NCI-H748 treated with DMSO at 0.1 percent for 48 hours (cell line): ENCODE measurements at places on chromosomes 7 and 10.

DNA sequence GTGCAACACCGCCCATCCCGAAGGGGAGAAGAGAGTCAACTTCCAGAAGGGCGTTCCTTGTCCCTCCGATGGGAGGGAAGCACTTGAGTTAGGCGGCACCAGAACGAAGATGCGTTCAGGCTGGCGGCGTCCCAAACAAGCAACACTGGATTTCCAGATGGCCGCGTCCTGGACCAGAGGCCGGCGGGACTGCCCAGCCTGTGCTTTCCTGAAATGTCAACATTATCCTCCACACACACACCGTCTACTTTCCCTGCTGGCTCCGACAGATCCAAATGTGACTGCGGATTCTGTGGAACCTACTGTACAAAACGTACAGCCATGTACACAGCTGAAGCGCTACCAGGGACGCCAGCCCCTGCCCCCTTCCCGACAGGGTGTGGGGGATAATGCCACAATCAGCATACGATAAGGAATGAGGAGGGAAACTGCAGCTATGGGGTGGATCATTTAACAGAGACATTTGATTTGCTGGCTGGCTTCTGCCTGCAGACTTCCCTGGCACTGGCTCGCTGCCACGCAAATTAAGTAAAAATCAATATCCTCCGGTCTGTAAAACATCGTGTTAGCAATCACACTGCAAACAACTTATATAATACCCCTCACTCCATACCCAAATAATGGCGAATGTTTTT lies 82.1 kb downstream of the ZRANB1 start:
- DNase-seq: peak; percentile 85

- no peak for DNase-seq
These were observed 1.5 kb upstream of the C10orf95 start for GRCh38 chr10:102452672-102453340.

DNA sequence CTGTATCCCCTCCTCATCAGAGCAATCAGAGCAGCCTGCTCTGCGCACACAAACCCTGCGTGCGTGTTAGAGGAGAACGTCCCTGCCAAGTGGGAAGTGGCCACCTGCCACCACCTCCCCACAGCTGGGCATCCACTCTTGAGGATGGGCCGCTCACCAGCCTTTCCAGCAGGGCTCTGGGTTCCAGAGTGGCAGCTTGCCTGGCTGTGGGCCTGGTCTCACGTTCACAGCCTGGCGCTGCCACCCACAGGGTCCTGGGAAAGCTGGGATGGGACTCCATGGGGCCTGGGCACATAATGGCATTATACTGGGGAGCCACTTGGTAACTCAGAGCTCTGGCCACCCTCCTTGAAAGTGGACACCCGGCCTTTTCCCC lies 151.1 kb upstream of the PPP2R2D start:
- no peak for DNase-seq

DNA sequence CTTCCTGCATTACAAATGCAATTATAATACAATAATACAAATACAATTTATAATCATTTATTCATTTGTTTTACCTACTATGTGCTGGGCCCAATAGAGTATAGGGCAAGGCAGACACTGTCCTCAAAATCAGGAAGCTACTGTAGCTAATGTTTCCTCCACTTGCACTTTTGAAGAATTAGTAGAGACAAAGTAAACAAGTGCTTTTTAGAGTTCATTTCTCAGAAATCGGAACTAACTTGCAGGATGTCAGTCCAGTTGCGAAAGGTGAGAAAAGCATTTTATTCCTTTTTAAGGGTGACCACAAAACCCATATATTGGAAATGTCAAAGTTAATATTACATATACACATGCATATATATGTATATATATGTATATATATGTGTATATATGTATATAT lies 14.2 kb downstream of the ADRB1 start:
- no peak for DNase-seq

DNA sequence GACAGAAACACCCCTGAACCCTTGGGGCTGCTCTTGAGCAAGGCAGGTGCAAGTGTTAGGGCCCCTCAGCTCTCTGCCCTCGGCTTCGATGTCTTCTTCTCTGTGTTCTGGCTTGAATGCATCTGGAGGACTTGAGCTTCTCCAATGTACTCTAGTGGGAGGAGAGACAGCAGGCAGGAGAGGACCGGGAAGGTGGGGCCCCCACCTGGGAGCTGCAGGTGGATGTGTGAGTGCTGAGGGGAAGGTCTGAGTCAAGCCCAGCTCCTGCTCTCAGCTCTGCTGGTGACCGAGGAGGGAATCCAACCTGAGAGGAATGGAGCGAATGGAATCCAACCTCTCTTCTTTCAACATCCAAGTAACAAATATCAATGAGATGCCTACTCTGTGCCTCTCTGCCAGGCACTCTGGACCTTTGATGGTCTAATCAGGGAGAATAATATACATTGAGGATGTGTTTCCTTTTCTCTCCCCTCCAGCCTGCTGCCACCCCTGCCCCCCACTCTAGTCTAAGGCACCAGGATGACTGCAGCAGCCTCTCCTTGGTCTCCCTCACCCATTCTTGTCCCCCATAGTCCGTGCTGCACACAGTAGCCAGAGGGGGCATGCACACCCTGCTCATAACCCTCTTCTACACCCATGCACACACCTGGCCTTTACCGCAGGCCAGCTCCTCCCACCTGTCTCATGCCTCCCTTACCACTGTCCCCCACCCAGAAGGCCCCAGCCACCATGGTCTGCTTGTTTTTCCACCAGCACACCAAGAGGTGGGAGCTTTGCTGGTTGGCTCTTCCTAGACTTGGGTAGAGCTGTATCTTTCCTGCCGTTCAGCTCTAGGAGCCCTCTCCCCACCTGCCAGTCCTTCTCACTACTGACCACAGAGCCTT lies 13.6 kb downstream of the TBATA start:
- no peak for DNase-seq

DNA sequence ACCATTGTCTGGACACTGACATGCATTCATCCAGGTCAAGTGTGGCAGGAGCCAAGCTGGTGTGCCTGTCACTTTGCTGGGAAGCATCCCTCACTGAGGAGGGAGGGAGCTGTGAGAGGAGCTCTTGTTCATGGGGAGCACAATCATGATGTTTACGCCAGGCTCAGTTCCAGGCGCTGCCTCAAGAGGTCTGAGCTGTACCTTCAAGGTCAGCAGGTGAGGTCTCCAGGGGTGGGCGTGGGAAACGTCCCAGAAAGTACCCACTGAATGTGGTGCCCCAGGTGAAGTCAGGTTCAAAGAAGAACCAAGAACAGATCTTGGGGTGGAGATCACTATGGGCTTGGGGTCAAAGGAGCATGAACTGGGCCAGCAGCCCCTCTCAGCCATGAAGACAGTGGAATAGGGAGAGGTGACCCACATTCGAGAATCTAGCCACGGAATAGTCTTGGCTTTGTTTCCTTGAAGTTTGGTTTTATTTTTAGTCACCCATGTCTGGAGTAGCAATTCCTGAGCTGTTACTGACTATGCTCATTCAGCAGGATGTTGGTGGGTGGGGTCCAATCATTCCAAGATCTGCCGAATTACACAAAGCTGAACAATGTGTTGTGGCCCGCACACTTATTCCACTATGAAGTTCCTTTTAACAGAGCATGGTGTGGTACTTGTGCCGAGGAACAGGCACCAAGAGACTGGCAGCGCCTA lies 29.3 kb downstream of the NPS start:
- no peak for DNase-seq

GRCh38 chr7:135232720-135233119 lies 918 bp upstream of the STRA8 start:
- no peak for DNase-seq

GRCh38 chr10:117074621-117075020 lies 63.4 kb downstream of the VAX1 start:
- DNase-seq: peak; percentile 28

- no peak for DNase-seq
These were observed 4.5 kb upstream of the NKX6-2 start for GRCh38 chr10:132790470-132790869.

GRCh38 chr10:80681142-80681541 lies 143.4 kb downstream of the SH2D4B start:
- DNase-seq: no peak

- no peak for DNase-seq
These were observed 7.8 kb downstream of the PTF1A start for GRCh38 chr10:23199768-23200511.

- DNase-seq: no peak
These were observed 334.1 kb upstream of the C7orf33 start for GRCh38 chr7:148256433-148256832.

DNA sequence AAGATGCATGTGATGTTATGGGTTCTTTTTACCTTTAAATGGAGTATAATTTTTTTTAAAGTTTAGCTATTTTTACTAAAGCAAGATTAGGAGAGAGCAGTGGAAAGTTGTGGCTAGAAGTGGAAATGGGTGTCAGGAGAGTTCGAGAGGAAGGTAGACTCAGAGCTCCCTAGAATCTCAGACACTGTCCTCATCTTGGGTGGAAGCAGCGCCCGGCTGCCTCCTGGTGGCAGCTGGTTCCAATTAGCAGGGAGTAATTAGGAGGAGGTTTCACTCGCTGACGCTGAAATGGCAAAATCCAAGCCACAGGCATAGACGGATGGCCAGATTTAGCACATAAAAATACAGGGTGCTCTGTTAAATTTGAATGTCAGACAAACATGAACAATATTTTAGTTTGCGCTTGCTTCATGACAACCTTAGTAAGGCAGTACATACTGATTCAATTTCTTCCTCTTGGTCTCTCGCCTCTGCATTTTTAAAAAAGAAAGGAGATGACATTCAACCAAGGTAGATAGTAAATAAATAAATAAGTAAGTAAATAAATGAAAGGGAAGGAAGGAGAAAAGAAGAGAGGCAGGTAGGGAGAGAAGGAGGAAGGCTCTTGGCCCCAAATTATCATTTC lies 58.5 kb downstream of the LGI1 start:
- peak; percentile 2 for DNase-seq

DNA sequence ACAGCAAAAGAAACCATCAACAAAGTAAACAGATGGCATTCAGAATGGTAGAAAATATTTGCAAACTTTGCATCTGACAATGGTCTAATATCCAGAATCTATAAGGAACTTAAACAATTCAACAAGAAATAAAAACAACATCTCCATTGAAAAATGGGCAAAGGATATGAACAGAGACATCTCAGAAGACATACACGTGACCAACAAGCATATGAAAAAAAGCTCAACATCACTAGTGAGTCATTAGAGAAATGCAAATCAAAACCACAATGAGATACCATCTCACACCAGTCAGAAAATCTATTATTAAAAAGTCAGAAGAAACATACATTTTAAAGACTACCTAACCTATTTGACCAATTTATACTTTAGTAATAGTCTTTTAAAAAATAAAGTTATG lies 571.3 kb upstream of the NRG3 start:
- DNase-seq: no peak

DNA sequence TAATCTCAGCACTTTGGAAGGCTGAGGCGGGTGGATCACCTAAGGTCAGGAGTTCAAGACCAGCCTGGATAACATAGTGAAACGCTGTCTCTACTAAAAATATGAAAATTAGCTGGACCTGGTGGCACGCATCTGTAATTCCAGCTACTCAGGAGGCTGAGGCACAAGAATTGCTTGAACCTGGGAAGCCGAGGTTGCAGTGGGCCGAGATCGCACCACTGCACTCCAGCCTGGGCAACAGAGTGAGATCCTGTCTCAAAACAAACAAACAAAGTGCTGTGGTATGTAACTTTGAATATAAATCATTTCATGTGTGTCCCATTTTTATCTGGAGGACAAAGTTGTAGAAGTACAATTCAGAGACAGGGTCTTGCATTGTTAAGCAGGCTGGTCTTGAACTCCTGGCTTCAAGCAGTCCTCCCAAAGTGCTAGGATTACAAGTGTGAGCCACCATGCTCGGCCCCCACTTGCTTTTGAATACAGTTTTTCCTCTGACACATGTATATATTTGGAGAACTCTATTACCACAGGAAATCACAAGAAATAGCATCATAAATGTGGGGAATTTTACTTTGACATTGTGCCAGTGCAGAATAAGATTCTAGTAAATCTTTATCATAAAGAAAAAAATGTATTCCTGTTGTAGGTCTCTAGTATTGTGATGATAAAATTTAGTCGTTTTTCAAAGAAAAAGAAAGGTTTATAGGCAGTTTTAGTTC lies 32.6 kb downstream of the PTPN12 start:
- no peak for DNase-seq

- no peak for DNase-seq
These were observed 21.6 kb upstream of the ADAMTS14 start for GRCh38 chr10:70650718-70651117.

DNA sequence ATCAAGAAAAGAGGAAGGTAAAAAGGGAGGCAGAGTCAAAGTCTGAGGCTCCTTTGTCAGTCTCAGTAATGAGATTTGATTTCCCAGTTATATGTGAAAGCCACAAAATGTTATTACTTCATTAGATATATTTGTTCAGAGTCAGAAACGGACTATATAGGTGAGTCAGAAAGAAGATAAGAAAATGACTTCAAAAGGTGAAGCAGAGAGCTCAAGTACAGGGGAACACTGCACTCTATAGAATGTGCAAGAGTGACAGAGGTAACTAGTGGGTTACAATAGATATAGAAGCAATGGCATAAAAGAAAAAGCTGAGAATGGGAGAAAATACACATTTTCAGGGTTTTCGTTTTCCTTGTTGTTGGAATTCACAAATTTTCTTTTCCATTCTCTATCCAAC lies 43.3 kb downstream of the DGKB start:
- DNase-seq: no peak

DNA sequence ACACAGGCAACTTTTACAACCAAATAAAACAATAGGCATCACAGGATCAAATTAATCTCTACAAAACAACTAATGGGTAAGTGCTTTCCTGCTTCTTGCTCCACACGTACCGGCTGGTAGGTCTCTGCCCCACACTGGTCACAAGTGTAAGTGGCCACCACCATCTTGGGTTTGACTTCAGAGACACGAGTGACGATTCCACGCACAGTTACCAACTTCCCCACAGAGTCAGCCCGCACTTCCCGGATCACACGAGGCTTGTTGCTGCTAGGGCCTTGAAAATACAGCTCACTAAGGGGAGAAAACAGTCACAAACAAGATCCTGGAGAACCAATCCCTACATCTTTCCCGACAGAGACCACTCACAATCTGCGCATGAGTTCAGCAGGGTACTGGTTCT lies 2.3 kb downstream of the MCM7 start:
- DNase-seq: no peak

DNA sequence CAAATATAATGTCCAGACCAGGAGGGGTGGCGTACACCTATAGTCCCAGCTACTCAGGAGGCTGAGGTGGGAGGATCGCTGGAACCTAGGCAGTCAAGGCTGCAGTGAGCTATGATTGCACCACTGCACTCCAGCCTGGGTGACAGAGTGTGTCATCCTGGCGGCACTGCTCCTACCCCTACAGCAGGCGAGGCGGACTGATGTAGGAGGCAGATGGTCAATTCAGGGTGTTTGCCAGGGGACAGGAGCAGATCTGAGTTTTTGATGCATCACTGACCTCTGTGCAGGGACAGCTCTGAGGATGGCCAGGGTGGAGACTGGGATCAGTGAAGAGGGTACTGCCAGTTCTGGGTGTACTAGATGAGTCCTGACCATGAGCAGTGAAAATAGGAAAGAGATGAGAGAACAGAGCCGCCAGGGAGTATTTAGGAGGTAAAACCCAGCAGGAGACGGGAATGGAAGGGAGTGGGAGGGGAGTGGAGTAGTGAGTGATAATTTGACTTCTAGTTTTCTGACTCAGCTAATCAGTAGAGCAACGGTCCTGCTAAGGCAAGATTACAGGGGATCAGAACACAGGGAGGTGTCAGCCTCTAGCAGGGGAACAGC lies 75.3 kb downstream of the HIP1 start:
- DNase-seq: no peak
